ENCODE measurements at places on chromosomes 3 and 15.

DNA sequence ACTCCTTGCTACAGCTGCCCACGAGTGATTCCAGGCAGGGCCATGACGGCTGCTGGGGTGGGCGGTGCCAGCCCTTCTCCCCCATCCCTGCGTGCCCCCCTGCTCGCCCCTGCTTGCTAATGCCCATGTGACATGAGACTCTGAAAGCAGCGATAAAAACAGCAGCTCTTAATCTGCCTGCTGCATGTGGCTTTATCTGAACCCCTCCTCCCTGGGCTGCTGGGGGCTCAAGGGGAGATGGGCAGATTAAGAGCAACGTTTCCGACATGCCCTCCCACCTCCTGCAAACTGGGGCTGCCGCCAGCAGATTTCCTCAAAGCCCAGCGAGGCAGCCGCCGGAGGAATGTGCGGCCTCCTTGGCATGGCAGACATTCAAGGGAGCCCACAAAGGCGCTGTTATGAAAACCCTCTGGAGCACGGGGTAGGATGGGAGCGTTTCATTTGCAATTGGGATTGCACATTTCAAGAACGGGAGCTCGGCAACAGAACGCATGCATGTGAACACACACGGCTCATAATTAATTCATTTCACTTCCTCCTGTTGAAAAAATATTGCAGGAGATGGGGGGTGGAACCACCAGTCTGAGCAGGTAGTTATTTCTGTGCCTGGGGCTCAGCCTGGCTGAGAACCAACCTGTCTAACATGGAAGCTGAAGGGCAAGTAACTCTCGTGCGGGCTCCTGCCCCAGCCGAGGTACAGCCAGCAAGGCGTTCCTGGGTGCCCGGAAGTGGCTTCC lies 504.2 kb upstream of the PROK2 start:
- no peak for DNase-seq

DNA sequence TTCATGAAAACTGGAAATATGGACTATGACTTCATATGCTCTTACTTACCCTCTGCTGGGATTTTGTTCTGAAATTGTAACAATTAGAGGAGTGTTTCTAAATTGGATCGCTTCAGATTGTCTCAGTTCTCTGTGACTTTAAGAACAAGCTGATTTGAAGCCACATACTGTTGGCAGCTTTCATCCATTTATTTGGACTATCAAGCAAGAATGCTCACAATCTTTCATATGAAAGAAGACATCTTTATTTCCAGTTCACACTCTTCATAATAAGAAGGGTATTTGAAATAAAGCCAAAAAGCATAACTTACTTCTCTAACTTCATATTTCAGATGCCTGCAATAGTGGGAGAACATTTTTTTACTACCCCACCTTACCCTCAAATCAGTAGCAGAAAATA lies 491.6 kb upstream of the TPRG1 start:
- no peak for DNase-seq

DNA sequence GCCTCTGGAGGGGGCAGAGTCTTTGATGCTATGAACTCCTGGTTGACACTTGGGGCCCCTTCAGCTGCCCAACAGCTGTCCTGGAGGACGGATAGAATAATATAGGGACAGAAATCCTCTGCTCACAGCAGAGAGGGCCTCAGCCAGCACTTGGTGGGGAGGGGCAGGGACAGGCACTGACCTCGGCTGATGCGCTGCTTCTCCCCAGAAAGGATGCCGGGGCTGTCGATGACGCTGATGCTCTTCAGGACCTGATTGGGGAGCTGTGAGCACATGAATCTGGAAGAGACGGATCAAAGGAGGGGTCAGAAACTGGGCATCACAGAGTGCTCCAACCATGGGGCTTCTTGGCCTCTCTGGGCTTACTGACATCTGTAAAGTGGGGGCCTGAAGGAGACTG lies 29.5 kb downstream of the EHD4 start:
- DNase-seq, result no peak

DNA sequence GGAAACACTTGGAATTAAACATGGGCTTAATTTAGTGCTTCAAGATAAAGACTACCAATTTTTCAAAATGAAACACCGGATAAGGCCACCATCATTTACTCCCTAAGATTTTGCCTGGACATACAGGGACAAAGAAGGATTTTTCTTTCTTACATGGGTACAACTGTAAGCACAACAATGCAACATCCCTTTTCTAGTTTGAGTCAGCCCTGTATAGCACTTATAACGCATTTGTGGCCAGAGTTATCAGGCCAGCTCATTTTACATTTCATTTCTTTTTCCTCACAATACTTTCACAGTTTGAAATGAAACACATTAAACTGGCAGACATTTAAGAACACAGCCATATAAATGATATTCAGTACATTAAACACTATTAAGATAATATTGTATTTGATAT lies 9.8 kb upstream of the SUCNR1 start:
- no peak for DNase-seq

GRCh38 chr3:165457096-165457495 lies 260.9 kb upstream of the SLITRK3 start:
- no peak for DNase-seq

GRCh38 chr15:48632651-48633050 lies 12.9 kb downstream of the FBN1 start:
- DNase-seq, result no peak

GRCh38 chr3:128430301-128430700 lies 36.4 kb downstream of the DNAJB8 start:
- no peak for DNase-seq

- DNase-seq, result no peak
Observed at GRCh38 chr3:107285197-107285596, 92.0 kb upstream of the CCDC54 start.

DNA sequence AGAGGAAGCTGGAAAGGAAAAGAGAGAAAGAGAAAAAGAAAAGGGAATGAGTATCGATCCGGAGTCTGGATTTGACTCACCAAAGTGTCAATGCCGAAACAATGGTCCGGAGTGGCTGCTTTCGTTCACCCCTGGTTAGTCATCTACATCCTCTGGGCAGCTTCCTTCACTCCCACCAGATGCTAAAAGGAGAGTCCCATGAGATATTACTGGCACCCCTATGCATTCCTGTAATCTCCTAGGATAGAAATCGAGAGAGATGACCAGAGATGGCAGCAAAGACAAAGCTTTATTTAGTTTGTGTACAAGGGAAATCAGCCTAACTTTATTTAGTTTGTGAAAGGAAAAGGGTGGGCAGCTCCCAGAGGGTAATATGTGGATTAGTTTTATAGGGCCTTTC lies 622.2 kb downstream of the ZPLD1 start:
- DNase-seq, result no peak

DNA sequence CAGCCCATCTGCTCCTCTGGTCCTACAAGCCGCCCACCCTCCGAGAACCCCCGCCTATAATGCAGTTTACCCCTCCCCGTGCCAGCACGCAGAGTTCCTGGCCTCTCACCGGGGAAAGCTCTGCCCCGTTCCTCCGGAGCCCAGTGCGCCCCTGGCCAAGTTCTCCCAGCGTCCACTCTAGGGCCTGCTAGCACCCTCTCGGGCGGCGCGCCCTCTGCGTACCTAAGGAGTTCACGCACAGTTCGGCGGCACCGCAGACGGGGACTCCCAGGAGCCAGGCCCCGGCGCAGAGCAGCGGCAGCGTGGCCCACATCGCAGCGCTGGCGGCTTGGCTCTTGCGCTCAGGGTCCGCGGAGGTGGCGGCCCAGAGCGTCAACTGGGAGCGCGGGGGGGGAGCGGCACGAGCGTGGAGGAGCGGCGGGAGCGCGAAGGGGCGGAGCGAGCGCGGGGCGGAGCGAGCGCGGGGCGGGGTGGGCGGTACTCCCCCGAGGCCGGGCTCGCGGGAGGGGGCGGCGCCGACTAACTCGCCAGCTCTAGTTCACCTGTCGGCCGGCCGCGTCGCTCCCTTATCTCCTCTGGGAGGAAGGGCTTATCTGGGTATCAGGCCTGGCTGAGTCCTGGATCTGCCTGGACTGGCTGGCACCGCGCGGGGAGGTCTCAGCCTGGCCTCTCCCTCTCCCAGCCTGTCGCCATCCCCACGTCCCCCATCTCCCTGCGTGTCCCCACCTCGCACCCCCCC lies at the start of gene CTSH:
Gene CTSH (minus strand): TSS at position 378 of the 739 bp plus-strand sequence. CDS start 65 bp downstream, at position 313.
- no peak for DNase-seq

Data from smooth muscle cell of the brain vasculature (primary cell).